Activated naive CD4-positive, alpha-beta T cell treated with anti-CD3 and anti-CD28 coated beads, Interleukin-2, amount 10 ng/mL, durations not matched to agents 5 hours and 36 hours (primary cell): ENCODE measurements at places on chromosomes 2 and 18. TPM values are rescaled to one million over a fixed set of nuclear protein-coding genes. Genes with fewer than 3 reads are reported as not detected.

Gene SLC23A3
- total RNA-seq: 1.6 TPM

Gene MALL
- not detected for total RNA-seq

Gene IMPACT
- total RNA-seq: 11.8 TPM

Gene ARL6IP6
- 34.9 TPM for total RNA-seq
